ENCODE measurements at places on chromosomes 5 and 9.

- no peak for DNase-seq
These were observed 10.9 kb downstream of the C5orf52 start for GRCh38 chr5:157682257-157682656.

GRCh38 chr5:139543423-139543991 lies 17.6 kb upstream of the UBE2D2 start:
- DNase-seq = peak; percentile 6

- DNase-seq = no peak
These were observed 17.9 kb upstream of the DAPK1 start for GRCh38 chr9:87479801-87480201.

DNA sequence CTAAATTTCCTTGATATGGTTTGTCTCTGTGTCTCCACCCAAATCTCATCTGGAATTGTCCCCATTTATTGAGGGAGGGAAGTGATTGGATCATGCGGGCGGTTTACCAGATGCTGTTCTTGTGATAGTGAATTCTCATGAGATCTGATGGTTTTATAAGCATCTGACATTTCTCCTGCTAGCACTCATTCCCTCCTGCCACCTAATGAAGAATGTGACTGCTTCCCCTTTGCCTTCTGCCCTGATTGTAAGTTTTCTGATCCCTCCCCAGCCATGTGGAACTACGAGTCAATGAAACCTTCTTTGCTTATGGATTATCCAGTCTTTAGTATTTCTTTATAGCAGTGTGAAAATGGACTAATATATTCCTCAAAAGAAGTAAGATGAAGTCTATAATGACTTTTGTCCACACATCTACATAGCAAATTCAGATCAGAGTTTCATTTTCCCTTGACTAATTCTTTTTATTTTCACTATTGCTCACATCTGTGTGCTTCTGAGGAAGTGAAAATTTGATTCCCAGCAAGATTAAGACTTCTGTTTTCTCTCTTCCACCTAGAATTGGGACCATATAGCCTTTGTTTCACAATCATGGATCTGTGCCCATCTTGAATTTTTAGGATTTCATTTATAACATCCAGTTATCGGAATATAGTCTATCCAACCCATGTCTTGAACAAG lies 393.5 kb downstream of the DMAC1 start:
- DNase-seq = no peak

DNA sequence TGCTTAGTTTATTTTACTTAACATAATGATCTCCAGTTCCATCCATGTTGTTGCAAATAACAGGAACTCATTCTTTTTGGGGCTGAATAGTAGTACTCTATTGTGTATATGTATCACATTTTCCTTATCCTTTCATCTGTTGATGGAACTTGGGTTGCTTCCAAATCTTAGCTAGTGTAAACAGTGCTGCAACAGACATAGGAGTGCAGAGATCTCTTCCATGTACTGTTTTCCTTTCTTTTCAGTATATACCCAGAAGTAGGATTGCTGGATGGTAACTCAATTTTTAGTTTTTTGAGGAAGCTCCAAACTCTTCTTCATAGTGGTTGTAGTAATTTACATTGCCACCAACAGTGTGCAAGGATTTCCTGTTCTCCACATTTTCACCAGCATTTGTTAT lies 138.8 kb upstream of the POC5 start:
- no peak for DNase-seq

GRCh38 chr9:32877103-32877502 lies 93.8 kb downstream of the TMEM215 start:
- no peak for DNase-seq

DNA sequence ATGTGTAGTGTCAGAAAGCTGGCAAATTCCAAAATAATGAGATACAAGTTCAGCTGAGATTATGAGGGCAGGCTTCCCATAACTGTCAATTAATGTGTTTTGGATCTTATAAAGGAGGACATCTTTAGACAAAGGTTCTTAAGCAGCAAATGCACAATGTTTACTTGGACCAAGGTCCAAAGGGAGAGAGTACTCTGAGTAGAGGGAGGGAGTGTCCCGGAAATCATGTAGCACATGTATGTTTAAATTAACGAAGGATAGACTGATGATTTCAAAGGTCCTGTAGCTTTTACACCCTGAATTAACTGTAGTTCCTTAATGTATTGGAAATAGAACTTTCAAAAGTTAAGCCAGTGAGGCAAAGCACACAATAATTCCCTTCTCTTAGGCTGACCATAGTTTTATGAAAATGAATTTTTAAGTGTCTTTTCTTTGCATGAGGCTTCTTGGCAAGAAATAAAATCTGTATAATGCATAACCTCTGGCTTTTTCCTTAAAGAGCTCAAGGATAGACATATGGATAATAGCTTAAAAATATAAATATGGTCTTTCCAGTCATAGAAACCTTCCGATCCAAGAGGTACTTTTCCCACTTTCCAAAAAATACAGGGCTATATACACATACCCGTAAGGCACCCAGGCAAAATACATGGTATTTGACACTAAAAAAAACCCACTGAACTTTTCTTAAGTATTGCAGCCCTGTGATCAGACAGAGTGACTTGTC lies 93.0 kb downstream of the PCSK5 start:
- DNase-seq = no peak

DNA sequence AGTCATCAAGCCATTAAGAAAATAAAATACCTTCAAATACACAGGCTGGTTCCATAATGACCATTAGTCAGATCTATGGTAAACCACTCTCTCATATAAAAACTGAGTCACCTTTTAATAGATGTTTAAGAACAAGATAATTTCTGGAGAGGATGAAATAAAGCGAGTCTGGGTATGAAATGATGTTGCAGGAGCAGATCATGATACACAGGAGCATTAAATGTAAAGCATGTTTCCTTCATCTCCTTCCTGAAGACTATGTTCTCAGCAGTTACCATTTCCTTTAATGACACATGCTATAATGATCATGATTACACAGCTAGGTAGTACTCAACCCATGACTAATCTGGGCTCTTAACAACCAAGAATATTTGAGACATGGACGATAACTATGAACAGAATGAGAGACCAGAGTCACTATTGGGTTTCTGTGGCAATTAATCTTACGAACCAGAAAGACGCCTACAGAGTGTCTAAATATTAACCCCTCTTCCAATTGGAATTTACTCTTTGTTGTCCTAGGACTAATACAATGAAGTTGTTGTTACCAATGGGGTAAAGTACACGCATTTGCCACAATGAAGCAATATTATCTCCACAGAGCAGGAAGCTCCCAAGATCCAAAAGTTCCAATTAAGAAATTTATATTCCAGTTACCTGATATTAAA lies 105.6 kb downstream of the NR6A1 start:
- DNase-seq = no peak

GRCh38 chr5:44384816-44385215 lies 4.4 kb downstream of the FGF10 start:
- DNase-seq = no peak

- DNase-seq = no peak
These were observed 51.4 kb downstream of the GTF3C4 start for GRCh38 chr9:132721661-132722060.

DNA sequence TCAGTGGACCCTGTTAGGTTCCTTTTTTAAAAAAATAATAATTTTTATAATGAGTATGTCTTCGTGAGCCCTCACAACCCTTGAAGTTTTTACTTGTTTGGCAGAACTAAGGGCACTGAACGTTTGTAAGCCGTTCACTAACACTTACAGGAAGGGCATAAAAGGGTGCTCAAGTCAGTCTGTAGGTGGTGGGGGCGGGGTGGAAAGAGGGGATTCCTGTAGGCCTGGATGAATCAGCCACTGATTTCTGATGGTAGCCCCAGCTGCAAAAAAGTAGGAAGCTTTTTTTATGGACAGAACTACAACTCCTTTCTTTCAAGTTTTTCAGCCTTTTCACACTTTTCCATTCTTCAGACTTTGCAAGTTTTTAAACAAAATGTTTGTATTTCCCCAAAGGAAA lies 35.8 kb downstream of the PIK3R1 start:
- peak; percentile 33 for DNase-seq

- DNase-seq = no peak
These were observed 8.1 kb downstream of the TTC16 start for GRCh38 chr9:127724012-127724411.

DNA sequence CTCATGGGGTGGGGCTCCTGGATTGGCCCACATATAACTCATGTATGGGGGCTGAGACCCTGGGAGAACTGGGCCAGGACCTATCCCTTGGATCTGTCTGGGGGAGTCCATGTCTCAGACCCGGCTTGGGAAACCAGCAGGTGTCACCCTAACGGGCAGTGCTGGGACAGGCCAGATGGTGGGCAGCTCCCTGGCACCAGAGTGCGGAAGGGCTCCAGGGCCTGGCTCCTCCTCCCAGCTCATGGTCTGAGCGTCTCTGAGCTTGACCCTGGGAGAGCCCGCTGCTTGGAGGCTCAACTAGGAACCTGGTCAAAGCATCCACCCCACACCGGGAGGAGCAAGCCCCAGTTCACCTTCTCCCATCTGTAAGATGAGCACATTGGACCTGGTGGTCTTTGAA lies 15.5 kb upstream of the NCS1 start:
- no peak for DNase-seq

DNA sequence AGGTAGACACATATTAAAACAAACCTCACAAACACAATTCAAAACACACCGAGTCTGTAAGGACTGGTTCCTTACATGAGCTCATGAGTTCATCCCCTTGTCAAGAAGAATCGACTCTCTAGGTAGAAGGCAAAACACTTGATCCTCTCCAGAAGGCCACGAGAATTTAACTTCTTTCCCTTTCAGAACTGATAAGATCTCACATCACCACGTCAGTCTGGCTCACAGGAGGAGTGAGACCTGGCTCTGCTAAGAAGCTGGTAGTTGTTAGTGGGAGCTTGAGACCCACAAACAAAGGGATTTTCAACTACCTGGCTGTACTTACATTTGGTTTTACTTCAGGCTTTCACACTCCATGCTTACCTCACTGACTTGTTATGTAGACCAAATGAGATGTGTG lies 459.2 kb downstream of the ARHGEF28 start:
- DNase-seq = no peak

DNA sequence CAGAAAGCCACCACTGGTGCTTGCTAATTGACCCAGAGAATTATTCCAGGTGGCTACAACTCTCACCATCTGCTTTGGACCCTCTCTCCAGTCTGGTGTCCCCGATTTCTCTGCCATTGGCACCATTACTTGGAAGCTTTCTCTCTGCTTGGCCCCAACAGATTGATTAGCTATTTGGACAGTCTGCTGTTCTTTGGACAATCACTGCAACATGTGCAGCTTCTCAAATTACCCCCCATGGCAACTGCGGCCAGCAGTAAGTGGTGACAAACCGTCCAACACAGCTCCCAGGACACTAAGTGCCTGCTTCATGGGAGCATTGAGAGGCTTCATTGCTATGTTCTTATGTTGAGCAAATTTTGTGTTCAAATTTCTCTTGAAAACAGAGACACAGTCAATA lies 309.8 kb downstream of the TAF11L14 start:
- no peak for DNase-seq

- no peak for DNase-seq
These were observed 170.5 kb downstream of the DMRTA1 start for GRCh38 chr9:22617156-22617555.

DNA sequence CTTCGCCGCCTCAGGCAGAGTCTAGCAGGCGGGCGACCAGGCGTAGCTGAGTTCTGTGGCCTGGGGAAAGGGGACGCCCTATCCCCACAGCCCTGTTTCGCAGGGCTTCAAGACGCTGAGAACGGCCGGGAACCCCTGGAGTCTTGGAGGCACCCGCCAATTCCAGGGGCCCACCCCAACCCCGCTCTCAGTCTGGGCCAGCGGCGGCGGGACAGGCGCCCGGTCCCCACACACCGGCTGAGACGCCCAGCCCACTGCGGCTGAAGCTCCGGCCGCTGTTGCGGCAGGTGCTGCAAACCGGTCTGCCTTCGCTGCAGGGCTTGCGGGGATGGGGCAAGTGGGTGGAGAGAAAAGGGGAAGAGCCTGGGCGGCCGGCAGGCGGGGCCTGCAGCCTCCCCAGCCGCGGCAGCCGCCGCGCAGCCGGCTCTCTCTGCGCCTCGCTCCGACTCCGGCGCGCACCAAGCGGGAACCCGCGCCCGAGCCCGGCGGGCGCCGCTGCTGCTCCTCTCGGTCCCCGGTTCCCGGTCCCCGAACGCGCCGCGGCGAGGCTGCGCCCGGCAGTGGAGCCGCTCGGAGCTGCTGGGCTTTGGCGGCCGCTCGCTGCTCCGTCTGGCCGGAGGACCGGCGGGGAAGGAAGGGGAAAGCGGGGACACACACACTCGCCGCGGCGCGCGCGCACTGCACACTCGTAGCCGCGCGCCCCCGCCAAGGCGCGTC lies at the start of gene PIP5K1B:
TSS of gene PIP5K1B (plus strand) at position 427 of the 717 bp plus-strand sequence. CDS start 117,375 bp downstream, outside the sequence.
- DNase-seq = no peak

DNA sequence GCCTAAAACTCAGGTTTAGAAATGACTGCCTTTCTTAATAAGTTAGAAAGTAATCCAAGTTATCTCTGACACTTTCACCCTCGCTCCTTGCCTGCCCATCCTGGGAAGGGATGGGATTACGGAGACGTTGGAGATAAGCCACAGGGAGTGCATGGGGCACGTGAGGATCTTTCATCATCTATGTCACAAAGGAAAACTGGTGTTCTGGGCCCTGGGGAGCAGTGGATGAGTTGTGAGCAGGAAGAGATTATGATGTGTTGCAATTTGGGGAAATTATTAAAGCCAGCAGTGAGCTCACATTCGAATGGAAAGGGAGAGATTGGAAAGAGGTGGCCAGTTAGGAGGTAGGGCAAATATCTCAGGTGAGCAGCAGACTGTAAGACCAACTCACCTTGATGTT lies 12.8 kb downstream of the AFAP1L1 start:
- no peak for DNase-seq

GRCh38 chr5:176737746-176738636 lies 72.4 kb upstream of the UNC5A start:
- DNase-seq = no peak

DNA sequence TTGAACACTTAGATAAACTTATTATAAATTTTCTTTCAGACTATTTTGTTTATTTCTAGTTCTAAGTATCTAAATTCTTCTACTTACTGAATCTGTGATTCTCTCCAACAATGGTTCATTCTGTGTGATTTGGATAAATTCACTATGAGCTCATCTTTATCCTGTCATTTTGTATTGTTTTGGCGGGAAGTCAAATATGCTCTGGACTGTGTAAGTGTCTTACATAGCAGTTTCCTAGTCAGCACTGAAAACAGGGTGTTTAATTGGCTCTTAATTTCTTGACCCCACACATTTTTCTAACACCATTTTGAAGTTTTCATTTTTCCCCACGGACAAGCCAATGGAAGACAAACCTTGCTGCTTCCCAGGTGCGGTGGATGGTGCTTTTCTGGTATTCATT lies 207.0 kb upstream of the ACO1 start:
- DNase-seq = no peak

GRCh38 chr9:104934691-104935500 lies 6.9 kb upstream of the ABCA1 start:
- no peak for DNase-seq

- no peak for DNase-seq
These were observed 721 bp downstream of the PTGES start for GRCh38 chr9:129751841-129752801.

Measured in stimulated activated CD8-positive, alpha-beta memory T cell treated with anti-CD3 and anti-CD28 coated beads, Interleukin-7, amount 100 ng/mL, for 1 hour (primary cell).